Thoracic aorta (tissue), 2 donors: ENCODE measurements at places on chromosomes 2 and 18. TPM values are rescaled to one million over a fixed set of nuclear protein-coding genes. Genes with fewer than 3 reads are reported as not detected.

DNA sequence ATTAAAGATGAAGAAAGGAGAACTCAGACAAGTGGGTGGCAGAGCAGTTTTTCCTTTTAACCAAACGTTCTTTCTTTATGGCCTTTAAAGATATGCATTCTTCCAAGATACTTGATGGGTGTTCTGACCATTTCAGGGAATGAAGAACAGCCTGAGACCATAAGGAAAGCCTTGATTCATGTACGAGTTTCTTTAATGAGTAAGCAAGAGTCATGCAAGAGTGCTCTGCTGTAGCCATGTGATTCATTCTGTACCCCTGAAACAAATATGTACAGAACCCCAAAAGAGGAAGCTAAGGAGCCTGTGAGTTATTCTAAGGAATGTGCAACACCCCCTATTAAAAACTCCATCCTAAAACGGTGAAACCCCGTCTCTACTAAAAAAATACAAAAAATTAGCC, 372.8 kb downstream of the MTX2 start:
- no peak for DNase-seq

DNA sequence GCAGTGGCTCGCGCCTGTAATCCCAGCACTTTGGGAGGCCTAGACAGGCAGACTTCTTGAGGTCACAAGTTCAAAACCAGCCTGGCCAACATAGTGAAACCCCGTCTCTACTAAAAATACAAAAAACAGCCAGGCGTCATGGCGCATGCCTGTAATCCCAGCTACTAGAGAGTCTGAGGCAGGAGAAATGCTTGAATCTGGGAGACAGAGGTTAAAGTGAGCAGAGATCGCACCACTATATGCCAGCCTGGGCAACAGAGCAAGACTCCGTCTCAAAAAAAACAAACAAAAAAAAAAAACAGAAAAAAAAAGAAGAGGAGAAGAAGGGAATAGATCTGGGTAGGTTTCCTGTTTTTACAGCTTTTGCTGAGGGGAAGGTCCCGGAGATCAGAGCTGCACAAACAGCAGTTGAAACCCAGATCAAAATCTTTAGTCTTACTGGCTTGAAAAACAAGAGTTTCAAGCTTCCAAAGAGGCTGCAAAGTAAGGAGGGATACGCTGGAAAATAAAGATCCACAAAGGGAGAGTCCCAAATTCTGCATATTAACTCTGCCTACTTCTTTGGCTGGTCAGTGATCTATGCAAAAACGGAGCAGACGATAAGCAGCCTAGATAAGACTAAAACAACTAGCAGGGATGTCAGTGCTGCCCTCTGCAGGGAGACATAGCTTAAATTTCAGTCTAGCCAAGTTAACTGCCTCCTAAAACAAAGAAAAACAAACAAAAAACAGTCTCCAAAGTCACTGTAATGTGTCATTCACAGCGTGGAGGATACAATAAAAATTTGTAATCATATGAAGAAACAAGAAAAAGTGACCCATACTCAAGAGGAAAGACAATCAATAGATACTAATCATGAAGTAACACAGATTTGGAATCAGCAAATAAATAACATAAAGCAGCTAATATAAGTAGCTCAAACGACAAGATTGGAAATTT, 74.1 kb downstream of the TLK1 start:
- no peak for DNase-seq

The SLC14A1 gene
- total RNA-seq = 76.3 TPM

DNA sequence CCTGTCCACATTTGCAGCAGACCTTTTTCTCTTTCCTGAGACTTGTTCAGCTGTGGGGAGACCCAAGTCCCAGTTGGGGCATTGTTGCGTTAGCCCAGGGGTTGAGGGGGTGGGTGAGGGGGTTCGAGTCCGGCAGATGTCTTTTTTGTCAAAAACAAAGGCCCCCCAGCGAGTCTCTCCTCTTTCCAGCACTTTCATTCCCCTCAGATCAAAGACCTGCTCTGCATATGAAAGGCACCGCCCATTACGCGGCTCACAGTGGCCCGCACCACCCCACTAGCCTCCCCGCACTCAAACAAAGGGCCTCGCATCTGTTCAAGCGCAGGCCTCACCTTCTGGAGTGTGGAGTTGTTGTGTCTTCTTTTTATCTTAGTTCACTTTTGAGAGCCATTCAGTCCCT, 25.2 kb downstream of the TRABD2A start:
- DNase-seq = no peak

DNA sequence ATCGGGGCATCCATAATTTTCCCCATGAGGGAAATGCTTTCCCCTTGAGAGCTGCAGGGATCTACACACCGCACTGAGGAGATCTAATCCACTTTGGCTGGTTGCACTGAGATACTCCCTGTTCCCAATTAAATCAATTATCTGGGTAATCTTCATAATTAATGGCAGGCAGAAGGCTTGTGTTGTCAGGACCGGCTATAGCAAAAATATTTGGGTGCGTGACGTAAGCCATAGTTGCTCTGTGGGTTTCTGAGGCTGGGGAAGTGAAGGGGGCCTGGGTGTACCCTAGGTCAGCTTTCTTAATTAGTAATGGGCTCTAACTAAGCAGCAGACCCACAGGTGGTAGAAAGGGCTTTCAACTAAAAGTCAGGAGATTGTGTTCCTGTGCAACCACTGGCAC, 62.8 kb upstream of the UPP2 start:
- DNase-seq = no peak

- DNase-seq = no peak
Observed at GRCh38 chr2:100862081-100862480, 42.1 kb downstream of the NPAS2 start.

DNA sequence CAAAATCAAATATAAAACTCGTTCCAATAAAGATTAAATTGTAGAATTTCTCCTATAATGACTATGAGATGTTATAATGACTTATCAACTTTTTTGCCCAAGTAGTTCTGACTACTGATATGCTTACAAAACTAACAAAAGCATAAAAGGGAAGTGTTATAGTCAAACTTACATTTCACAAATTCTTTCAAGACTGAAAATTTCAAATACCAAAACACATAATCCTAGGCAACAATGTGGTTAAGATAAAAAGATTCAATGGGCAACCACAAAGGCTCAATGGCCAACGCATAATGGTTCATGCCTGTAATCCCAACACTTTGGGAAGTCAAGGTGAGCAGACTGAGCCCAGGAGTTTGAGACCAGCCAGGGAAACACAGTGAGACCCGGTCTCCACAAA, 135.7 kb downstream of the USP34 start:
- no peak for DNase-seq

DNA sequence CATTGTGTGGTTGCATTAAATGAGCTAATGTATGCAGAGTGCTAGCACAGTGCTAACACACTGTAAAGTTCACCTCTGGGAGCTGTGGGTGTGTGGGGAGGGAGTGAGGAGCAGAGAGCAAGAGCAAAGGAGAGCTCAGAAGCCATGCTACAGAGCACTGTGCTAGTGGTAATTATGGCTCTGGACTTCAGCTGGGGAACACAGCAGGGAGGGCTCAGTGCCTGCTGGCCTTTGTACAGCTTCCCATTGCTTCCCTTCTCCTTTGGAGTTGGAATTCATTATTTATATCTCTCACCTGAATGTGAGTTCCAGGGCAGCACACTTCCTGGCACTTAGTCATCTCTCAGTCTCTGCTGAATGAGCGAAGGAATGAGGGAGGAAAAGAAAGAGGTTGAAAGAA, 2.5 kb upstream of the PLA2R1 start:
- no peak for DNase-seq

DNA sequence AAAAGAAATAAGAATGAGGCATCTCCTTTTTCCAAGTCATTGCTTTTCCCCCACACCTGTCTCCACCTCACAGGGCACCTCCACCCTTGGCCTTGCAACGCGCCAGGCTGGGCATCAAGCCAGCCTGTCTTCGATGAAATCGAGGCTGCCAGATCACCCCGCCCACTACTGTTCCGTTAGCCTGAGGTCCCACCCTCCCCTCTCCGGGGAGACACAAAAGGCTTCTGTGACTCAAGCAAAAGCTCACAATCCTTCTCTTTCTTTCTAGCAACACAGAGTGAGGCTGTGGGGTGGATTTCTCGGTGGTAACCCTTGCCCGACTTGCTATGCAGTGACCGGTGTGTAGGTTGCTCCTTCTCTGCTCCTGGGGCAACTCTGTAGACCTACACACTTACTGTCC, 9.9 kb downstream of the TNP1 start:
- no peak for DNase-seq

- no peak for DNase-seq
Observed at GRCh38 chr18:48330016-48330991, 78.9 kb downstream of the ZBTB7C start.

The THSD7B gene
- total RNA-seq = 0.95 TPM

GRCh38 chr18:63552581-63552980, 10.4 kb downstream of the SERPINB12 start:
- no peak for DNase-seq

DNA sequence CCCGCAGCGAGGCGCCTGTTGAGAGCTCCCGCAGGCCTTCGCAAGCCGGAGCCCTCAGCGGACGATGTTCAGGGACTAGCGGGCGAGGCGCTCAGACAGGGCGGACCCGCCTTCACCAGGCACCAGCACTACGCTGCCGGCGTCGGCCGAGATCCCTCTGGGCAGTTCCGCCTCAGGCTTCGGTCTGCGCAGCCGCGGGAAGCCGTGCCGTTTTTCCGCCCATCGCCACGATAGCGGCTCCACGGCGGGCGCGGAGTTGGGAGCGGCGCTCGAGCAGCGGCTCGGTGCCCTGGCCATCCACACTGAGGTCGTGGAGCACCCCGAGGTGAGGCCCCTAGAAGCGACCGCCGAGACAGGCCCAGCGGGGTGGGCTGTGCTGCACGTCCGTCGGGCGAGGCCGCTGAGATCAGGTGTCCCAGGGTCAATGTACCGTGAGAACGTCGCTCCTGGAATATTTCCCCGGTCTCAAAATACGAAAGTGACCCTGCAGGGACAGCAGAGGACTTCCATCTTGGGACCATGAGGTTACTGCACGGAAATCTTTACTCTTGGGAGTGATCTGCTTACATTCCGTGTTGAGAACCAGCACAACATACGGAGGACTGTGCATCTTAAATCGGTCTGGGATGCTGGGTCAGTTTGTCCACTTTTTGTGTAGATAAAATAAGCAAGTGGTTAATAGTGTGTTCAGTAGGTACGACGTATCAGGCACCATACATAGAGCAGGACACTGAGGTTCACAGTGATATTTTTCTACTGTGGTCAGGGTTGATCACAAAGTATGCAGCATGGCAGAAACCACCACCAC, 13.3 kb upstream of the MTIF2 start:
- DNase-seq = peak; percentile 19

GRCh38 chr2:126877041-126877440, 21.6 kb upstream of the TEX51 start:
- DNase-seq = no peak

The INO80B gene
- total RNA-seq = 17.8 TPM

The LDAH gene
- 14.5 TPM for total RNA-seq

DNA sequence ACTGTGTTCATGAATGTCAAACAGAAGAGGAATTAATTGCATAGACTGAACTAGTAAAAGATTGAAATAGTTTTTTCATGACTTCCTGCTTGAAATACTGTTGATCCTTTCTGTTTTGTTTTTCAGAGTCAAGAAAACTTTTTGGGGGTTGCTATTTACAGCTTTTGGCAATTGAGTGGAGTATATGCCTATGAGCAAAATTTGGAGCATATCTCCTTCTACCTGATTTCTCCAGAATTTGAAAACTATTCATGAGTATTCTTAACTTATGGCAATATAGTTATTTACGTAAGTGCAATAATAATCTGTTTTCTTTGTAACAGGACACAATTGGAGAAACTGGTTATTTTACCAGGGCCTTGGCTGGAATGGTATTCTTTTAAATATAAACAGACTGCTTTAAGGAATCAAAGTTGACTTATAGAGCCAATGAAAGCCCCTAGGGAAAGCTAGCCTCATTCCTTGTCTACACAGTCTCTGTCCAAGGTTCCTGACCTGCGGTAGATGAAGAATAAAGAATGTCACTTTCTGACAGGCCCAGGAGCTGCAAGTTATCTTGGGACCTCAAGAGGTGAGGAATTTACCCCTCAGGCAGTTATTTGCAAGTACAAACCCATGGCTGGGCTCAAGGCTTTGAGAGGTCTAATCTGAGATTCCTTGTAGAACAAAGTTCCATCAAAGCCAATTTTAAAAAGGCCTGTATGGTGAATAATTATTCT, 193.5 kb upstream of the NDUFV2 start:
- no peak for DNase-seq

The ARHGAP28 gene
- total RNA-seq = 0.41 TPM

The CDKL4 gene
- 2.6 TPM for total RNA-seq

DNA sequence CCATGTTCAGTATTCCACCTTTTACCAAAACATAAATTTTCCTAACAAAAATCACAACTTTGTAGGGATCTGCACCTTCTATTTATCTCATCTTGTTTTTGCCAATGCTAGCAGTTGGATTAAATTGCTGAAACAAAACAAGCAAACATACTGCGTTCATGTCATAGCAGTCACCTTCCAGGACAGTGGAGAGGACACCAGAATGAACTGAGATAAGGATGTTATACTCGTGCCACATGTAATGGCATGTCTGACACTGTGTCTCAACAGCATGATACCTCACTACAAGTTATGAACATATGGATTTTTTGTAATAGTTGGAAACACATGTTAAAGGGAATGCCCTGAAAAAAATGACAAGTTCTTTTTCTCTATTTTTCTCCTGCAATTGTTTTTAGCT, 245.3 kb downstream of the XIRP2 start:
- no peak for DNase-seq

GRCh38 chr2:190382851-190383250, 25.3 kb upstream of the MFSD6 start:
- DNase-seq = no peak

- no peak for DNase-seq
Observed at GRCh38 chr2:22247466-22247865, 1123.7 kb downstream of the TDRD15 start.

The DYNAP gene
- total RNA-seq = not detected

DNA sequence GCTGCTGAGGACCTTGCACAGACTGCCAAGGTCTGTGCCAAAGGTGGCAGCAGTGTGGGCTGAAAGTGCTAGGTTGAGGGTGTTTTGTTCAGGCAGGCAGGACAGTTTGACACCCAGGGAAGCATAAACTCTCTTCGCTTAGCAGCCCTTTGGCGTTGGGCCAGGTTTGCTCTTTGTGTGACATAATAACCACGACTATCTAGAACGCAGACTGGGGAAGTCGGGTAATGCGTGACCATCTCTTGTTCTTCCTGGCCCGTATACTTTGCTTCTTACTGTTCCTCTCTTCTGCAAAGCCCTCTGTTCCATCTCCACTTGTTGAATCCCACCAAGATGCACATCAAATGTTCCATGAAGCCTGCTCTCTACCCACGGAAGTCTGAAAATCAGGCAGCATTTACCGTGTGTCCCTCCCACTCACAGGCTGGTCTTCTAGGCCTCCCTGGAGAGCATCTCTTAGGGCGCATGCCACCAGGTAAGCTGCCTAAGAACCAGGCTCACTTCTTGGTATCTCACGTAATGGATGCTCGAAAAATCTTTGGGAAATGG, 96.7 kb upstream of the LMAN1 start:
- no peak for DNase-seq

The IAH1 gene
- 53.6 TPM for total RNA-seq

GRCh38 chr2:156864325-156864724, 393.2 kb upstream of the GALNT5 start:
- DNase-seq = no peak

The GKN2 gene
- total RNA-seq = 9.7 TPM

The STAT4 gene
- 2.7 TPM for total RNA-seq

GRCh38 chr2:7866825-7867224, 815.0 kb upstream of the ID2 start:
- no peak for DNase-seq

The THAP4 gene
- 31.1 TPM for total RNA-seq

GRCh38 chr2:71581026-71581425, 127.7 kb downstream of the DYSF start:
- no peak for DNase-seq

The HOXD9 gene
- total RNA-seq = not detected

The VWC2L gene
- not detected for total RNA-seq

GRCh38 chr2:16658076-16658739, 7.4 kb downstream of the CYRIA start:
- no peak for DNase-seq
